PC-9 (cell line): ENCODE measurements at places on chromosomes 1 and 21. TPM values are rescaled to one million over a fixed set of nuclear protein-coding genes. Genes with fewer than 3 reads are reported as not detected.
A peak's percentile ranks its signal among the peaks of the same experiment; 100 is the strongest.

The HMGN1 gene
- 369 and 402 TPM in 2 replicates for total RNA-seq

GRCh38 chr1:198598796-198599321, 40.0 kb upstream of the PTPRC start:
- no peaks in the 10 kb centered on the region for H3K4me1 ChIP-seq
- H3K36me3 ChIP-seq: no peaks in the 10 kb centered on the region
- no peaks in the 10 kb centered on the region for H3K27me3 ChIP-seq
- H3K4me3 ChIP-seq: no peak overlapping the region
- DNase-seq: no peak
- no peak overlapping the region for H3K27ac ChIP-seq

GRCh38 chr1:170225781-170226530, 80.2 kb downstream of the NTMT2 start:
- H3K27ac ChIP-seq: no peak overlapping the region
- no peaks in the 10 kb centered on the region for H3K4me1 ChIP-seq
- H3K4me3 ChIP-seq: no peak overlapping the region
- no peaks in the 10 kb centered on the region for H3K36me3 ChIP-seq

GRCh38 chr1:67514300-67514699, 84.1 kb upstream of the SERBP1 start:
- no peak overlapping the region for H3K27ac ChIP-seq
- no peak overlapping the region for H3K4me3 ChIP-seq
- DNase-seq: no peak
- H3K27me3 ChIP-seq: no peaks in the 10 kb centered on the region

DNA sequence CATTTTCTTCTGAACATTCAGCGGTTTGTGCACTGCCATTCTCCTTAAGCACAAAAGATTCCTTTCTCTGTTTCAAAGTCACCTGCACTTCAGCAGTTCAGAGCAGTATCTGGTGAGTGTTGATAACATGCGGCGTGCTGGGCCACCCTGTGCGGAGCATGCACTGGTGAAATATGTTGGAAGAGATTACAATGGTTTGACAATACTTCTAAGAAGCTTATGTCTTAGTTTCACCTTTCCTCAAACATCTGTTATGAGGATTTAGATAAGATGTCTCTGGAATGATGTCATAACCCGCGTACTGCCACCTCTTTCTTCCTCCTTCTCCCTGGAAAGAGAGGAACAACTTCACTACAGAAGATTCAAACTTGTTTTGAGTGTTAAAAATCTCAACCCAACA, 650.3 kb downstream of the AJAP1 start:
- no peaks in the 10 kb centered on the region for H3K36me3 ChIP-seq
- H3K4me1 ChIP-seq: no peaks in the 10 kb centered on the region
- no peak for DNase-seq
- no peak overlapping the region for H3K4me3 ChIP-seq
- H3K27me3 ChIP-seq: peaks cover 20% of the 10 kb centered on the region

GRCh38 chr1:55618199-55618598, 403.0 kb upstream of the USP24 start:
- no peak for DNase-seq
- H3K4me3 ChIP-seq: no peak overlapping the region
- H3K27me3 ChIP-seq: no peaks in the 10 kb centered on the region
- H3K4me1 ChIP-seq: no peaks in the 10 kb centered on the region

DNA sequence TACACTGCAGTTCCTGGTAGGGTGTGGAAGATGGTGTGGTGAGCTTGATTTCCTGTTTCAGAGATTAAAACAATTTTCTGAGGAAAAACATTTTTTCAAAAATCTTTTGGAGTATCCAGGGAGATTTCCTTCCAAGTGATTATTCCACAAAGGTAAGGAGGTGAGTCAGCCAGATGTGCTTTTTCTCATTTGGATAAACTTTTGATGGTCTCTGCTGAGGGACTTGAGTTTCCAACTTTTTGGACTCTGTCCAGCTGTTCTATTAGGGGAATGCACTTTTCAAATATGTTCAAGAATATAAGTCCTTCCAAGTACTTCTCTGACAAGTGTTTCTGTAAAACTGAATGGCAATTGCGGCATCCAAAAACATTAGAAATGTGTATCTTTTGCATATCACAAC, 628.8 kb upstream of the ADAMTS5 start:
- H3K4me1 ChIP-seq: no peaks in the 10 kb centered on the region
- H3K36me3 ChIP-seq: no peaks in the 10 kb centered on the region
- H3K27me3 ChIP-seq: no peaks in the 10 kb centered on the region
- DNase-seq: no peak
- no peak overlapping the region for H3K27ac ChIP-seq

The ATXN7L2 gene
- 4.7 and 5.7 TPM in 2 replicates for total RNA-seq

- DNase-seq: no peak
- H3K4me3 ChIP-seq: no peak overlapping the region
- no peaks in the 10 kb centered on the region for H3K27me3 ChIP-seq
- no peaks in the 10 kb centered on the region for H3K4me1 ChIP-seq
- H3K36me3 ChIP-seq: no peaks in the 10 kb centered on the region
Observed at GRCh38 chr1:68820151-68820550, 323.3 kb upstream of the DEPDC1 start.

DNA sequence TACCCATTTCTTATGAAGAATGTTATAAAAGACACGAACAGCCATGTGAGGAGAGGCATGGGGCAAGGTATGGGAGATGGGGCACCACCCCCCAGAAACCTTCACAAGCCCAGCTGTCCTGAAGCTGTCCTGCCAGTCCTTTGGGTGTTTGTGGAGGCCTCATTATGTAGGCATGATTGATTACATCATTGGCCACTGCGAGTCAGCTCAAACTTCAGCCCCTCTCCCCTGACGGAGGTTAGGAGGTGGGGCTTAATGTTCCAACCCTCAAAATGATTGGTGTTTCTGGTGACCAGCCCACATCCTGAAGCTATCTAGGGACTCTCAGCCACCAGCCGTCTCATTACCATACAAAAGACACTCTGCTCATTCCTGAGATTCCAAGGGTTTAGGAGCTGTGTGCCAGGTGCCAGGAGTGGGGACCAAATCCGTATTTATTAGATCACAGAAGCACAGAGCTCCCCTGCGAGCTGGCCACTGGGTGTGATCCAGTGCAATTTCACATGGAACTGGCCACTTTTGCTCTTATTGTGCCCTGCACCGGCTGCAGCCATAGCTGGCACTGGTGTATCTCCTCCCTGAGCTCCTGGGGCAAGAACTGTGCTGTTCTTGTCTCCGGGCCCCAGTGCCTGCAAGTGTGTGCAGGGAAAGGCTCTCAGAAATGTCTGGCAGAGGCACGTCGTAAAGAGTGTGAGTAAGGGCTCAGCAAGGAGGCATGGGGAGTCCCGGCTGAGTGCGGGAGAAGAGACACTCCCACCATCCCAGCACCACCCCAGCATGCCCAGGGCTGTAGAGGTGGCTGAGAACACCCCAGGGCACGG, 10.5 kb downstream of the KIAA1614 start:
- no peaks in the 10 kb centered on the region for H3K36me3 ChIP-seq
- no peak overlapping the region for H3K4me3 ChIP-seq
- DNase-seq: peak; percentile 67
- H3K4me1 ChIP-seq: peaks cover 14% of the 10 kb centered on the region

DNA sequence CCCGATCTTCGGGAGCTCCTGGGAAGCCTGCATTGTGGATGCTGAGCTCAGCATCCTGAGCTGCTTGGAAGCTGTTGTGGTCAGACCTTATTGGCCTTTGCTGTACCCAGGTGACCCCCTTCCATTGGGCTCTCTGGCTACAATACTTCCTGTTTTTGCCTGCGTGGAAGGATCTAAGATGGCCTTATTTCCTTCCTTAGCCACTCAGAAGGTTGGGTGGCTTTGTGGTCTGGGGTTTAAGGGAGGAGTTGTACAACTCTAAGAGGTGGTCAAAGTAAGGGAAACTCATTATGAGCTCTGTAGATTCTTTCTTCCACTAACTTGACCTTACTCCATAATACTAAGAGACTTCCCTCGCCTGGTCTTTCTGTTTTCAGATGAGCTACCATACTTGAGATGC, 17.7 kb downstream of the PFKFB2 start:
- DNase-seq: no peak
- H3K27ac ChIP-seq: no peak overlapping the region
- H3K4me3 ChIP-seq: no peak overlapping the region
- H3K36me3 ChIP-seq: no peaks in the 10 kb centered on the region; the same call in 1 of the 2 replicates
- H3K27me3 ChIP-seq: no peaks in the 10 kb centered on the region
- no peaks in the 10 kb centered on the region for H3K4me1 ChIP-seq

DNA sequence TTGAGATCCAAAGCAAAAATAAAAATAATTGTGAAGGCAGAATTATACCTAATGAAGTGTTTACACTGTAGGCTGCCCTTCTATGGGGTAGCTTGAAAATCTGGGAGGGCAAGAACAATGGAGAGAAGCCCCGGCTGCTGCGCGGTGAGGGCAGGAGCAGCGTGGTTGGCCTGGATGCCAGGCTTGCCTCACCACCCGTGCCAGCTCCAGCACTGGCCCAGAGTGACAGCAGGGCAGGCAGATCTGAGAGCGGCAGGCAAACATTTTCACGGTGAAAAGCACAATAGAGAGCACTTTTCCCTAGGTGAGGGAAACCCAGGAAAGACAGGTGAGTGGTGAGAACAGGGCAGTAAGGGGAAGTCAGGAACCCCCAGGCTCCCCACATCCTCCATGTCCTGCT, 1.4 kb downstream of the PROK1 start:
- no peak overlapping the region for H3K27ac ChIP-seq
- H3K4me1 ChIP-seq: 0 out of 2 replicates have a peak, but pooled peaks cover 6% of the 10 kb centered on the region
- DNase-seq: no peak

DNA sequence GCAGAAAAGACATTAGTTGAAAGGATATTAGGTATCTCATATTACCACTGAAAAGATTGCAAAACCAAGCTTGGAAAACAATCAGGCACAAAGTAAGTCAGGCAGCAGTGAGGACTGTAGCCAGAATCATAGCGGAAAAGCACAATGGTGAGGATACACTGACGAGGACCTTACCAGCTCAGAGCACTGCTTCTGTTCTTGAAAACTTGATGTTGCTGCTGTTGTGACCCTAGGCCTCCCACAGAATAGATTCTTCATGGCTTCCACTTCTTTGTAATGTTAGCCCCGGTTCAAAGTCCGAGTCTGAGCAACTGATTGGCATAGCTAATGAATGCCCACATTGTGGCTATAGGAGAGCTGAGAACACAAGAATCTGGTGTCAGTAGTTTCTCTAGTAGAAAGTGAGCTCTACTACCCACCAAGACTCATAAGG, 45.2 kb upstream of the LRRC8C start:
- H3K4me3 ChIP-seq: no peak overlapping the region
- H3K4me1 ChIP-seq: no peaks in the 10 kb centered on the region
- no peak for DNase-seq

GRCh38 chr1:49036700-49037099, 260.0 kb upstream of the BEND5 start:
- no peak for DNase-seq
- no peak overlapping the region for H3K27ac ChIP-seq
- no peaks in the 10 kb centered on the region for H3K4me1 ChIP-seq
- no peaks in the 10 kb centered on the region for H3K27me3 ChIP-seq

DNA sequence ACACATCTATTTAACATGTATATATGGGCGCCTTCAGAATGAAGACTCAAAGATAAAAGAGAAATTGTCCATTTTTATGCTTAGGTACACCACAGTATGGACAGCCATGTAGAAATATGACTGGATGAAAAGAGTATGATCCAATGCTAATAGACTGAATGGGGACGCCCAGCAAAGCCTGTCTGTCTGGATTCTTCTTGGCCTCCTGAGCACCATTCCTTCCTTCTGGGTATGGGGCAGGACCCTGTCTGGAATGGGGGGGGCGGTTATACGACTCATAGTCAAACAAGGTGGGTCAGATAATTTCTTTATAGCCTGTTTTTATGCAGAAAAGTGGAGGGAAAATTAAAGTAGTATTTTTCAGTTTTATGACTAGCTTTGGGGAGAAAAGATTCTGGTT, 81.2 kb upstream of the ABCD3 start:
- H3K27me3 ChIP-seq: no peaks in the 10 kb centered on the region
- no peak overlapping the region for H3K4me3 ChIP-seq
- H3K36me3 ChIP-seq: no peaks in the 10 kb centered on the region

- no peak for DNase-seq
- H3K27ac ChIP-seq: no peak overlapping the region
- no peak overlapping the region for H3K4me3 ChIP-seq
Observed at GRCh38 chr1:222772996-222773379, 36.0 kb downstream of the FAM177B start.

The CACHD1 gene
- 3.1 and 3.8 TPM in 2 replicates for total RNA-seq

The PLPPR5 gene
- total RNA-seq: not detected in 2 replicates

The ORC1 gene
- 17.6 and 21.2 TPM in 2 replicates for total RNA-seq

- no peak for DNase-seq
- H3K4me3 ChIP-seq: peak overlapping the region; percentile 92
- peaks cover 10% of the 10 kb centered on the region; the same call in 1 of the 2 replicates for H3K4me1 ChIP-seq
Observed at GRCh38 chr1:201955729-201956143, 433 bp downstream of the TIMM17A start.

The PROK1 gene
- total RNA-seq: not detected in 2 replicates

GRCh38 chr1:225882694-225883615, 775 bp upstream of the TMEM63A start:
- no peaks in the 10 kb centered on the region for H3K36me3 ChIP-seq
- H3K4me1 ChIP-seq: peaks cover 49% of the 10 kb centered on the region
- peak overlapping the region; percentile 75; the same call in 1 of the 2 replicates for H3K27ac ChIP-seq
- no peak for DNase-seq
- no peaks in the 10 kb centered on the region for H3K27me3 ChIP-seq
